ENCODE measurements at places on chromosomes 6 and 20.

DNA sequence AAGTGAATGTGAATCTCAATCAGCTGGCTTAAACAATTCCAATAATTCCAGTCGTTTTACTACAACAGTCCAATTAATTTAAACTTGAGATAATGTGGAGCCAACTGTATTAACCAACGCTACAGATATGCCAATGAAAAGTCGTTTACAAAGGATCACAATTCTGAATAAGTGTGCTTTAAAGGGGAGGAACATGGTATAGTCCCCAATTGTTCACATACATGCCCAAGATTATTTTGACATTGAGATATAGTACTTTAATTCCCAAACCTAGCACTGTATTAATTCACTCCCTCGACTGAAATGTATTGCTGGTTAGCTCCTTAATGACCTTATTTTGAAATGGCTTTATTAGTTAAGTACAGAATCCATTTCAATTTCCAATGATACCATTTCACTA, 2.5 kb downstream of the AKIRIN2 start:
- DNase-seq: no peak

DNA sequence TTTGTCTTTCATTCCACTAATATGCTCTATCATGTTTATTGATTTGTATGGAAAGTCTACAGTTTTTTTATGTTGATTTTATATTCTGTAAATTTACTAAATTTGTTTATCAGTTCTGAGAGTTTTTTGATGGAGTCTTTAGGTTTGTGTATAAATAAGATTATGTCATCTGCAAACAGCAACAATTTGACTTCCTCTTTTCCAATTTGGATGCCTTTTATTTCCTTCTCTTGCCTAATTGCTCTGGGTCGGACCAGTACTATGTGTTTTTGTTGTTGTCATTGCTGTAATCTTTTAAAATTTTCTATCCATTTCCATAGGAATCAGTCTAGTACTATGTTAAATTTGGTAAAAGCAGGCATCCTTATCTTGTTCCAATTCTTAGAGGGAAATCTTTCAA, 31.5 kb upstream of the POLR1H start:
- no peak for DNase-seq

GRCh38 chr6:121934451-121934850, 465.0 kb upstream of the HSF2 start:
- peak; percentile 69 for DNase-seq

- DNase-seq: no peak
Observed at GRCh38 chr6:140806431-140806830, 1326.3 kb upstream of the GJE1 start.

GRCh38 chr6:149053848-149054558, 263.5 kb upstream of the TAB2 start:
- no peak for DNase-seq

- no peak for DNase-seq
Observed at GRCh38 chr20:10925767-10926166, 252.0 kb upstream of the JAG1 start.

GRCh38 chr6:117328500-117328899, 63.1 kb downstream of the VGLL2 start:
- no peak for DNase-seq

DNA sequence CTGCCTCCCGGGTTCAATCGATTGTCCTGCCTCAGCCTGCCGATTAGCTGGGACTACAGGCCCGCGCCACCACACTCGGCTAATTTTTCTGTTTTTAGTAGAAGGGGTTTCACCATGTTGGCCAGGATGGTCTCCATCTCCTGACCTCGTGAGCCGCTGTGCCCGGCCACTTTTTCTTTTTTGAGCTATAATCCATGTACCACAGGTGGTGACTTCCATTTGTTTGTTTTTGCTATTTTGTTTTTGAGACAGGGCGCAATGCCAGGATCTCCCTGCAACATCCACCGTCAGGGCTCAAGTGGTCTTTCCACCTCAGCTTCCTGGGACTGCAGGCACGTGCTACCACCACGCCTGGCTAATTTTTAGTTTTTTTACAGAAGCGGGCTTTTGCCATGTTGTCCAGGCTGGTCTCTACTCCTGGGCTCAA, 8.5 kb downstream of the HSPA1B start:
- DNase-seq: no peak

DNA sequence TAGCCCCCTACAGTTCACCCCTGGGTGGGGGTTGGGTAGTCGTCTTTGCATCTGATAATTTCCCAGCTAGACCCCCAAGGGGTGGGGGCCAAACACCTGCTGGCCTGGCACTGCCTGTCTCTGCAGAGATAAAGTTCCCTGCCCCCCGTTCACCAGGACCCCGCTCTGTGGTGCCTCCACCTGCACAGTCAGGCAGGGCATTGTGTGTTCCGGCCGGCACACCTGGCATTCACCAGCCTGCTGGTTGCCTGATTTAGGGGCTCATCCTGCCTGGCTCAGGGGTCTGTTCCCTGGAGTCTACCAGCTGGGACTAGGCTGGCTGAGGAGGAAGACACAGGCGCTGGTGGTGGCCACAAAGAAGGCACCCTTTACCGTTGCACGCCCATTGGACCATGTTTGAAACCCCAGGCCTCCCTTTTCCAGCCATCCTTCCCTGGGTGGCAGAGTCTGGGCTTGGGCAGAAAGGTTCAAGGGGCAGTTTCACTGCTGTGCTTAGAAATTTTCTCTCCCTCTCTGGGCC, 30.8 kb upstream of the SCRT2 start:
- no peak for DNase-seq

GRCh38 chr20:64216036-64216435, 39.5 kb upstream of the PCMTD2 start:
- no peak for DNase-seq

DNA sequence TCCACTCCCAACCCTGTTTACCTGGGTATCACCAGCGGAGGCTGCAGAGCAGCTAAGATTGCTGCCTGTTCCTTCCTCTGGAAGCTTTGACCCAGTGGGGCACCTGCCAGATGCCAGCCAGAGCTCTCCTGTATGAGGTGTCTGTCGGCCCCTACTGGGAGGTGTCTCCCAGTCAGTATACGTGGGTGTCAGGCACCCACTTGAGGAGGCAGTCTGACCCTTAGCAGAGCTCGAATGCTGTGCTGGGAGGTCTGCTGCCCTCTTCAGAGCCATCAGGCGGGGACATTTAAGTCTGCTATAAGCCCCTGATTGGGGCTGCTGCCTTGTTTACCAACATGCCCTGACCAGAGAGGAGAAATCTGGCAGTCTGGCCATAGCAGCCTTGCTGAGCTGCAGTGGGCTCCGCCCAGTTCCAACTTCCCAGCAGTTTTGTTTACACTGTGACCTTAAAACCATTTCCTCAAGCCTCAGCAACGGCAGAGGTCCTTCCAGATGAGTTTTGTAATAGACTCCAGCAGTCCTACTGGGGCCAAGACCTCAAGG, 2.8 kb downstream of the RAET1E start:
- no peak for DNase-seq

DNA sequence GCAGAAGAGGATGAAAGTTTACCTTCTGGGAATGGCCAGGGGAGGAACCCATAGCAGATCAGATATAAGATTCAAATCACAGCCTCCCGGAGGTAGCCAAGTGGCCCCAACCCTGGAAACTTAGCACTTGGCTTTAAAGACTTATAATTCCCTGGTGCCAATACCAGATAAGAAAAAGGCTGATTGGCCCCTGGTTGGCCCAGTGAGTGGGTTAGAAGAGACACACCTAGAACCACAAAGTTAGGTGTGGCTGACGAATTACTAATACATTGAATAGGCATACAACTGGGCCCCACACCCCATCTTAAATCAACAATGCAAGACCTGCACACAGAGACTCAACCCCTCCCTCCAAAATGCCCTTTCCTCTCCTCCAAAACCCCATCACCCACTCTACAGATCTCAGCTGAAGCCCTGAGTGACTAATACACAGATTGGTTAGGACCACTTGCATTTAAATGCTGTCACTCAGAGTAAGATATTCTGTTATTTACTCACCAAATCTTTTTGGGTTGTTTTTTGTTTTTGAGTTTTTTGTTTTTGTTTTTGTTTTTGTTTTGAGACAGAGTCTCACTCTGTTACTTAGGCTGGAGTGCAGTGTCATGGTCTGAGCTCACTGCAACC, 315.4 kb upstream of the JARID2 start:
- DNase-seq: no peak

- DNase-seq: peak; percentile 63
Observed at GRCh38 chr20:59955131-59955796, 3.0 kb upstream of the CDH26 start.

GRCh38 chr20:57680131-57680716, 29.6 kb downstream of the PMEPA1 start:
- DNase-seq: no peak

GRCh38 chr6:10389739-10390494, 25.0 kb downstream of the TFAP2A start:
- no peak for DNase-seq

DNA sequence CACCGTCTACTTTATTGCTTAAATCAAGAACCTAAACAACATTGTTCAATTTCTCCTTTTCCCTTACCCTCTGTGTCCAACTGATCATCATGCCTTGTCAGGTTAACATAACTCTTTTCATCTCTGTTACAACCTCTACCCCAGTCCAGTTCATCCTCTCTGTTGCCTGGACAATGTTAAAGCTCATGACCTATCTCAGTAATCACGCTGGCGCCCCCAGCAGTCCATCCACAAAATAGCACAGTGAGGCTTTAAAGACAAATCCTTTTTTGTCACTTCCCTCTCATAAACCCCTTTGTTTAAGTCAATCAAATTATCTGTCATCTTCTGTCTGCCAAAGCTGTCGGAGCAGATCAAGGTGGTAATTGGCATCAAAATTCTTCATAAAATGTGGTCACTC, 140.1 kb downstream of the QKI start:
- peak; percentile 63 for DNase-seq

GRCh38 chr6:147080225-147080624, 124.0 kb upstream of the STXBP5 start:
- no peak for DNase-seq

- no peak for DNase-seq
Observed at GRCh38 chr20:58847463-58847862, 3.2 kb downstream of the GNAS-AS1 start.

DNA sequence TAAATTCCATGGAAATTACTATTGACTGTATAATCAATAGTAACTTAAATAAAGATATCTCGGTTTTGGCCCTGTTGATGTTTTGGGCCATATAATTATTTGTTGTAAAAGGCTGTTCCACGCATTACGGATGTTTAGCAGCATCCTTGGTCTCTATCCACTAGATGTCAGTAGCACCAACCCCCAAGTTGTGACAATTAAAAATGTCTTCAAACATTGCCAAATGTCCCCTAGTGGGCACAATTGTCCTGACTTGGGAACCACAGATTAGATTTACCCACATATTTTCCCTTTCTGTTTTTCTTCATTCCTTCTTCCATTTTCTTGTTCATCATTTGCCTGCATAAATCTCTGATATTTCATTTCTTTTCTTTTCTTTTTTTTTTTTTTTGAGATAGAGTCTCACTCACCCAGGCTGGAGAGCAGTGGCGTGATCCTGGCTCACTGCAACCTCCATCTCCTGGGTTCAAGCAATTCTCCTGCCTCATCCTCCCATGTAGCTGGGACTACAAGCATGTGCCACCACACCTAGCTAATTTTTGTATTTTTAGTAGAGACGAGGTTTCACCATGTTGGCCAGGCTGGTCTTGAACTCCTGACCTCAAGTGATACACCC, 13.6 kb upstream of the WFDC8 start:
- peak; percentile 82 for DNase-seq

DNA sequence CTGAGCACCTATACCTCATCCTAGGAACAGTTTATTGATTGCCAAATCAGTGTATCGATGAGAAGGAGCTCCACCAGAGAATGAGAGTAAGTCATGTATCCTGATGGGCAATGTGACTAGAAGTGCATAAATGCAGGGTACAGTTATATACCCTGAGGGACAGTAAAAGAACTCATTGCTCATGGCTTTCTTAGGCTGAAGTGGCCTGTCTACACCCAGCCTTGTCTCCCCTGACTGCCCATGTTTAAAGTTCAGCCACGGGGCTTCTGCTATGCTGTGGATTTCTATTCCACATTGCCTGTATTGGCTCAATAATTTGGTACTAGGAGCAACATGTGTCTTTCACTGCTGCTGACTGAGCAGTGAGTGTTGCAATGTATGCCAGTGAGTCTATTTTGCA, 400.4 kb upstream of the IMPG1 start:
- no peak for DNase-seq

GRCh38 chr6:18182568-18182967, 27.3 kb downstream of the KDM1B start:
- no peak for DNase-seq

- no peak for DNase-seq
Observed at GRCh38 chr20:58554541-58554940, 39.3 kb upstream of the APCDD1L start.

GRCh38 chr6:143546599-143546998, 35.1 kb upstream of the FUCA2 start:
- DNase-seq: no peak

DNA sequence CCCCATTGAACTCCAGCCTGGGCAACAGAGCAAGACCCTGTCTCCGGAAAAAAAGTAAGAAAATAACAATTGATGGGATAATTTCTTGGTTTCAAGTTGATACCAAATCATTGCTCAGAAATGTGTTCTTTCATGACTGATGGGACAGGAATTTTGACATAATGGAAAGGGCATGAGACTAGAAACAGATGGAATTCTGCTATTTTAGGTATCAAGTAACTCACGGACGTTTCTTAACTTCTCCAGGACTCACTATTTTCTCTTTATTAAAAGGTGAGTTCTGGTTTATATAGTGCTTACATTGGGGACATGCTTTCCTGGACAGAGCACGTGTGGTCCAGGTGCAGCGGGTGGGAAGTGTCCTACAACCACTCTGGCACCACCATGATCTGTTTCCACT, 6.0 kb upstream of the DSP start:
- no peak for DNase-seq

DNA sequence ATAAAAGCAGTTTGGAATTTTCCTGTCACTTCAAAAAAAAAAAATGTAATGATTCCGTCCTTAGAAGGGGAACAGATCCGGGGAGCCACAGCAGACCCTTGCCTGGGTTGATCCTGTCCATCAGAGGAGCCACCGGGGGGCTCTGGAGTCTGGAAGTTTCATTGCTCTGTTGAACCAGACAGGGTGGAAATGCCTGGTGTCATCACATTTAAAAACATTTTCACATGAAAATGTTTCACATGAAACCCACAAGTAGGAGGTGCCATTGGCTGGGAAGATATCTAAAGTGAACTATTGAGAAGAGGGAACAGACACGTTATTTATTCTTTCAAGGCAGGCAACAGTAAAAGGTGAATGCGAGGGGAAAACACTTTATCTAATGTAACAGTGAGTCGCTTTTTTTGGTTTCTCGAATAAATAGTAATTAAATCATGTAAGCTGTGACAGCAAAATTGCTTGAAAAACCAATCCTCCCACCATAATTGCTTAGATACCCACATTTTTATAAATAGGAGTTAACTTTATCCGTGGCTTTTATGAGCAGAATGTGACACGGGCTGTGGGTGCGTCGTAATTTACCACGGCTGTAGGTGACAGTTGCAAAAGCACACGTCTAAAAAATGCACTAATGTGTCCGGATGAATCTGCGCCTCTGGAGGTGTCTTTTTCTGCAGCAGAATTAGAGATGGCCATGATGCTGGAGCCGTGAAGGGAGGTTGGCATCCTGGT, 323.4 kb downstream of the TAF4 start:
- DNase-seq: no peak

- no peak for DNase-seq
Observed at GRCh38 chr20:45328451-45328850, 19.8 kb downstream of the SDC4 start.

Data from A673 (cell line).